Fibroblast of the aortic adventitia (primary cell): ENCODE measurements at places on chromosomes 6 and 20. TPM values are rescaled to one million over a fixed set of nuclear protein-coding genes. Genes with fewer than 3 reads are reported as not detected.

GRCh38 chr20:49320460-49320859, 42.6 kb upstream of the ZNFX1 start:
- DNase-seq: peak; percentile 69

GRCh38 chr6:105606831-105607463, 204.1 kb upstream of the PREP start:
- no peak for DNase-seq

DNA sequence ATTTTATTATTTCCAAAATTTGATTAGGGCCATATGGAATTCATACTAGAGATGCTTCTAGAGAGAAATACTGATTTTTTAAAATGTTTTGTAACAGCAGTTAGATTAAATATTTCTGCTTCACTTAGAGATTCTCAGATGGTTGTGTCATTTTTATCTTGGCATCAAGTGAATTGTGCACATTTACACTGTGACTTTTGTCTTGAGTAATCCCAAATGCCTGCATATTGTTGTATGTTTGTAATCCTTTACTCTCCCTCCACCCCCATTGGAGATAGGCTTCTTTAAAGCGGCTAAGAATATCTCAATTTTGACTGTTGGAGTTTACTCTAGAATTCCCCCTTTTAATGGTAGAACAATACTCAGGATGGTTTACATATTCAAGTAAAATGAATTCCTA, 19.0 kb downstream of the STX16 start:
- peak; percentile 23 for DNase-seq

DNA sequence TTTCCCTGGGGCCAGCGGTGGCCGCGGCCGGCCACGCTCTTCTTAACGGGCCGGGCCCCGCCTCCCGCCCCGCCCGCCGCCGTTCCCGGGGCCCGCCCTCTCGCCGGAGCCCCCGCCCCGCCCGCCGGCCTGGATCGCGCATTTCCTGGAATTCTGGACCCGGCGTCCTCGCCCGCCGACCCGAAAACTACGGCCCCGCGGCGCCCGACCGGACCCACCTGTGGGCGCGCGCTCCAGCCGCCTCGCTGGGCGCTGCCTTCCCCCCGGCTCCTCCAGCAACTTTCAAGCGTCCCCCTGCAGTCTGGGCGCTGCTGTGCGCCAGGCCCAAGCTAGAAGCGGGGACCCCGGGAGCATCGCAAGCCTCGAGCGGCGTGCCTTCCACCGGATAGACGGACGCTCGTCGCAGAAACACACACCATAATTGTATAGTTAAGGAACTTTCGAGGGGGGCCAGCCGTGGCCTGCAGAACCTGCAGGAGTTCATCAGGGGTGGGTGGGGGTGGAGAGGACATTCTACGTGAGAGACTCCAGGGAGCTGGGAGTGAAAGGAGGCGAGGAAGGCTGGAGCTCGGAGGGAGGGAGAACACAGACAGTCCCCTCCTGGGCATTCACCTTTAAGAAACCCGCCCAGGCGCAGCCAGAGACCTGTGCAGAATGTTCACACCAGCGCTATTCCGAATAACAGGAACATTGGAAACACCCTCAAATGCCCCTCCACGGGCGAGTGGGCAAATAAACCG, at the start of gene ADA:
TSS of gene ADA (minus strand) at position 16 of the 740 bp plus-strand sequence. CDS start 92 bp downstream, outside the sequence.
- DNase-seq: peak; percentile 25

DNA sequence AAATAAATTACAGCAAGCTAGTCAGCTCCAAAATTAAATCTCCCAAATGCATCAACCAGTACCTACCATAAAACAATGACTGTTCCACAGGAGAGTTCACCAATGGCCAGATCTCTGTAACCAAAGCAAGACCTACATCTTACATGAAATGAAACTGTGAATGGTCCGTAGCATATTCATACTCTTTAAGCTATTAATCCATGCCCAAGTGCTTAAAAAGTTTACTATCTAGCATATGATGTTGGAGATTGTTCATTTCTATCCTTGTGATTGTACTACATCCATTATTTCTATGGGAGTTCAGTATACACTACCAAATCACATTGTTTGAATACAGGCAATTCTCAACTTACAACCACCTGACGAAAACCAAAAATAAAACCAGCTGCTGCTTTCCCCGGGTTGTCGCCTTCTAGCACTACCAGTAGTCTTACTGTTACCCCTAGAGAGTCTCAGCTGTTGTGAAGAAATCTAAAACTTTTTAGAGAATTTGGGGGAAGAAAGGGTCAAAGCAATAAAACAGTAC, 38.0 kb downstream of the HIVEP2 start:
- no peak for DNase-seq

GRCh38 chr6:13288969-13289391, 39.4 kb downstream of the TBC1D7 start:
- DNase-seq: no peak

GRCh38 chr20:23290761-23291574, 59.6 kb upstream of the NXT1 start:
- no peak for DNase-seq

- DNase-seq: no peak
These were observed 21.8 kb upstream of the PKHD1 start for GRCh38 chr6:52109171-52109571.

Gene ESR1
- 2.7 and 3.4 TPM in 2 replicates for total RNA-seq

GRCh38 chr20:16541226-16541625, 32.0 kb downstream of the KIF16B start:
- no peak for DNase-seq

DNA sequence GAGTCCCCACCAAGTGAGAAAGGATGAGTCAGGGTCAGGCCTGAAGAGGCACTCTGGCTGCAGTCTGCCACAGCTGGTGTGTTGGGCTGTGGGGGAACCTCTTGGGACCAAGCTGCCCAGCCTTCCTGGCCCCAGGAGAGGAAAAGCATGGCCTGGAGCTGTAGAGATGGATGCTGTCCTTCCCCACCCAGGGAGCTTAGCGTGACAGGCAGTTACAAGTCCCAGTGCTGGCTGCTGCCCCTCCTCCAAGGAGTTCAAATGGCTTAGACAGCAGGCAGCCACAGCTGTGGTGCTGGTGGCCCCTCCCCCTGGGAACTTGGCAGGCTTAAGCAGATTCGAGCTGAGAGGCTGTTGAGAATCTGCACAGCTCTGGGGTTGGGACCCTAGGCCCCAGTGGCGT, 253.2 kb downstream of the PLCB1 start:
- peak; percentile 43 for DNase-seq

Gene HELZ2
- 20.9 and 27.0 TPM in 2 replicates for total RNA-seq

GRCh38 chr6:87897013-87897412, 150.6 kb upstream of the SPACA1 start:
- no peak for DNase-seq

- DNase-seq: no peak
These were observed 26.1 kb downstream of the HLA-F start for GRCh38 chr6:29749308-29749662.

DNA sequence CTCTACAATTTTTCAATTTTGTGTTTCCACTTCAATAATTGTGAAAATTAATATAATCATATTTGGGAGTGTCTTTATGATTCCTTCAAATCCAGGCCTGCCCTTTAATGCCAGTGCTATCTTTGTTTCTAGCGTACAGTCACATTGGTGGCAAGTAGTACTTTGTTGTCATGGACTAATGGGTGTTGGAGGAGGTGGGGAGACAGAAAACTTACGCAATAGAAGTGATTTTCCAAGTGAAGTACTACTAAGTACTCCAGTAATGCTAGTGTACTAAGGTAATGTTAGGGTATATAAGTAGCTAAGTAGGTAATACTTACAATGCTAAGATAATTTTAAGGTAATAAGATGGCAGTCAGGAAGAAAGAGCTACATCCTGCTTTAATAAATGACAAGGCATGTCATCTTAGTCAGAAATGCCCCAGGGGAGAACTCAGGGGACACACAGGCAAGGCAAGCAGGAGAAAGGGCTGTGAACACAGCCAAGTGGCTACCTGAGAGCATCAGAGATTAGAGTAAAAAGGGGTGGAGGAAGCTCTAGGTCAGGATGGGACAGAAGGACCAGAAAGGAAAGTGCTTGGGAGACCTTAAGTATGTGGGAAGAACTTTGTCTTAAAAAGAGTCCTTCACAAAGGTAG, 217.2 kb upstream of the PRDM1 start:
- DNase-seq: no peak

Gene OPRL1
- 0.63 and 1.3 TPM in 2 replicates for total RNA-seq

DNA sequence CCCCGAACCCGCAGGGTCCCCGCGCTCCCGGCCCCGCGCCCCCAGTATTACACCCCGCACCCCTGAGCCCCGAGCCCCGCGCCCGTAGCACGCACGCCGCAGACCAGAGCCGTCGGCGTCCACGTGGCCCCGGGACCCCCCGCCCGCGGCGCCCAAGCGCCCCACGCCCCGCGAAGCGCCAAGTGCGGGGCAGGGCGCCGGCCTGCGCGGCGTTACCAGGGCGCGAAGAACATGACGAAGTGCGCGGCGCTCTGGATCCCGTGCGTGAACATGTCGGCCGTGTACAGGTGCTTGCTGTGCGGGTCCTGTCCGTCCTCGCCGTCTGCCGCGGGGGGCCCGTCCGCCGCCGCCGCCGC, 312 bp downstream of the TXNDC5 start:
- DNase-seq: no peak
